ENCODE measurements at places on chromosomes 11 and 22.

DNA sequence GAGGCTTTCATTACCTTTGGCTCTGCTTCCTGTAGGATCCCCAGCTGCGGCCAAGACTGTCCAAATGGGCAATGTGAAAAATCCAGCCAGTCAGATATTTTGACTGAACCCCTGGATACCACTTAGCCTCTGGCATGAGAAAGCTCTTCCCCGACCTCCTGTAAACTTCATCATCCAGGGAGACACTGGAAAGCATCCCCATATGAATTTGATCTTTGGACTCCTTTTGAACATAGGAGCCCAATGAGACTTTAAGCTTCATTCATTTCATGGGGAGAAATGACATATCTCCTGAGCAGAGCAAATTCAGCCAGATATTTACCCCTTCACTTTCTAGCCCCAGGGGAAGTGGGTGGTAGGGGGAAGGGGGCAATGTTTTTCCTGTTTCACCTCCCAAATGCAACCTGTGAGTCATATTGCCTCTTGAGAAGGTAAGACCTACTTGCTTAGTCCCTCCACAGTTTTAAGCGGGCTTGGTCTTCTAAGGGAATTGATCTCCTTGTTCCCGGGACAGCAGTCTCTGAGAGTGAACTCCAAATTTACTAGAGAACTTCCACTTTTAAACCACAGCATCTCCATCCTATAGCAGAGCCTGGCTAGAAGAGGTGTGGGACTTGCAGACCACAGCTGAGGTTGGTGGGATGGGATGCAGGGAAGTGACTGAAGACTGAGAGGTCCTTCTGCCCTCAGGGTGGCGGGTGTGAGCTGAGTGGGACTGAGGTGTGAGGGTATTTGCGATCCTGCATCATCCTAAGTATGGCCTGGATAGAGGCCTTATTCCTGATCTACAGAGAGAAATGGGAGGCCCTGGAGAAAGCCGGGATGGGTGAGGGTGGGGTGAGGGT lies 20.3 kb upstream of the POU2AF1 start:
- DNase-seq = no peak

GRCh38 chr22:35995348-35995747 lies 33.3 kb downstream of the RBFOX2 start:
- no peak for DNase-seq

DNA sequence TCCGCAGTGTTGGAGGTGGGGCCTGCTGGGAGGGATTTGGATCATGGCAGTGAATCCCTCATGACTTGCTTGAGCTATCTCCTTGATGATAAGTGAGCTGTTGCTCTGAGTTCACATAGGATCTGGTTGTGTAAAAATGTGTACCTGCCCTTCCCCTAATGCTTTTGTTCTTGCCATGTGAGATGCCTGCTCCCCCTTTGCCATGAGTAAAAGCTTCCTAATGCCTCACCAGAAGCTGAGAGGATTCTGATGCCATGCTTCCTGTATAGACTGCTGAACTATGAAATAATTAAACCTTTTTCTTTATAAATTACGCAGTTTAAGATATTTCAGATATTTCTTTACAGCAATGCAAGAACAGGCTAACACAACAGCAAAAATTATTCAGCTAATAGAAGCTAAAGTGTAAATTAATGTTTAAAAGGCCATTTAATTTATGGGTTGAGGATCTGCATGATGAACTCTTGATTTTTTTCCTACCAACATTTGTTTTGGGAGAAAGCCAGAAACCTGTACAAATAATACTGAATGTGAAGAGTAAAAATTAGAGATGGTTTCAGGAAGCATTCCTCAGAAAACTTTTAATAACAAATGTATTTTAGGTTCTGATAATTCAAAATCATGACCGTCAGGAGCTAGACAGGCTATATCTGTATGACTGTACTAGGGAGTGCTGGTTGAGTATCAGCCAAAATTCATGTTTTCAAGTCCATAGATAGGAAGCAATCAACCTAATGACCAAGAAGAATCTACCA lies 177.5 kb upstream of the GRIA4 start:
- no peak for DNase-seq

- no peak for DNase-seq
These were observed 405 bp downstream of the SFI1 start for GRCh38 chr22:31496735-31497146.

DNA sequence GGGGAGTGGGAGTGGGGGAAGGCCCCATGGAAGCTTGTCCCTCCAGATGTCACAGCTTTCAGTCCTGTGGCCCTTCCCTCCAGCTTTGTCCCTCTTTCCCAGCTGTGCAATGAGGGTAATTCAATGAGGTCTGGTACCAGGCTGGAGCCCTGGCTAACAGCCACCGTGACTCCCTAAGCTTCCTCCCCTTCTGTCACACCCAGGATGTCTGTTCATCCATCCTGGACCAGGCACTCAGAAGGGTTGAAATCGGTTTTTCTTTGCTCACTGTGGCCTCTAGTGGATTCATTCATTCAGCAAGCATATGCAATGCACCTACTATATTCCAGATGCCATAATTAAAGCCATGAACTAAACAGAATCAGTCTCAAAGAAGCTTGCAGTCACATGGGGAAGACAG lies 38.7 kb downstream of the SYT13 start:
- peak; percentile 16 for DNase-seq

GRCh38 chr11:102781676-102782075 lies 1.2 kb upstream of the MMP10 start:
- DNase-seq = no peak

- no peak for DNase-seq
These were observed 21.3 kb downstream of the LAYN start for GRCh38 chr11:111561791-111562325.

All from pons (tissue), 1 donor.